Posterior cingulate gyrus (tissue), 11 donors: ENCODE measurements at places on chromosomes 3 and 15.

- no peak for DNase-seq
These were observed 129.8 kb upstream of the PHLDB2 start for GRCh38 chr3:111729087-111729846.

DNA sequence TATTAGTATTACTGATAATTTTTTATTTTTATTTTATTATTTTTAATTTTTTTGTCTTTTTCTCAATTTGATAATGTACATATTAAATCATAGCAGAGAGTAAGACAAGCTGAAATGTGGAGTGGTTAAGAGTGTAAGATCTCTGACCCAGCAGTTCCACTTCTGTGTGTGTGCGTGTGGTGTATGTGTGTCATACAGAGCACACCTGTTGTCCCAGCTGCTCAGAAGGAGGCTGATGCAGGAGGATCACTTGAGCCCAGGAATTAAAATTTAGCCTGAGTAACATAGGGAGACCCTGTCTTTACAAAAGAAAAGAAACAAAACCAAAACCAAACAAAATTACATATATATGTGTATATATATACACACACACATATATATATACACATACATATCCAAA lies 1.4 kb upstream of the CIDEC start:
- DNase-seq, result no peak

GRCh38 chr3:122215592-122216298 lies 32.3 kb downstream of the CASR start:
- no peak for DNase-seq

DNA sequence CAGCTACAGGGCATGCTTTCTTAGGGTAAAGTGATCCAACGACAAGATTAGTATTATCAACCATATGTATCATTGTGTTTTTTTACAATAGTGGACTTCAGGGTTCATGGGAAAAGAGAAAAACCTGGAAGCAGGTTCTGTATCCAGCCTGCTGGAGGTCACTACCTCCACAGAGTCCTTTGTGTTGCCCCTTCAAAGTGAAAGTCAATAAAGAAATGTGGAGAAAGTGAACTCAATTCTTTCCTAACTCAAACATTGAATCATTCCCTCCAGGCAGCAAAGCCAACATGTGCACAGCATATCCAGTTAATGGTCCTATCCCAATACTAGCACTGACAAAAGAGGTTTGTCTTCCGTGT lies 45.4 kb downstream of the FGF7 start:
- DNase-seq, result no peak

DNA sequence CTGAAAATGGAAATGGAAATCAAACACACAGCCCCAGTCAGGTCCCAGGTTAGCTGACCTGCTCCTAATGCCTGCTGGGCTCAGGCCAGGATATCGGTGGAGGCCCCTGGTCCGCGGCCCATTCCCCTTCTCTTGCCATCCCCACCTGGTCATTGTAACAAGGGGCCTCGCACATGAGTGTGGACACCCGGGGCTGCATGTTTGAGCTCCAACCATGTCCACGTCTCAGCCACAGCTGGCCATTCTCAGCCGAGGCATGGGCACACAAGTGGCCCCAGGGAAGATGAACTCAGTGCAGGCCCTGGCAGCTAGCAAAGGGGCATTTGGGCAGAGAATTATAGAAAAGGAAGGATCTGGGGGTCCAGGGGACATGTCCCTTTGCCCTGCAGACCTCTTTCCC lies 41.7 kb downstream of the FAM174B start:
- no peak for DNase-seq

DNA sequence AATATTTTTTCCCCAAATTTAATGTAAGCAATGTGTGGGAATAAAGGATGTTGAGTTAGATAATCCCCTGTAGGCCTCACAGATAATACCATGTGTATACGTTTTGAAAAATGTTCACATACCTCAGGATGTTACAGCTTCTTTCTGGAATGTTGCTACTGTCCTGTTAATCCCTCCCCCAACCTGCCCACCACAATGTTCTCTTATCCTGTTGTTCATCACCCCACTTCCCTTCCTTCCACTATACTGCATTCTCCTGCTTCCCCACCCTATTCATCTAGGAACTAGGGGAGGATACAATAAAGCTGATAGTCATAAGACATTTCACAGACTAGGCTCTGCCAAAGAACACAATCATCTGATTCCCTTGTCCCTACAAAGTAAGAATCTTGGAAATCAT lies 92.1 kb downstream of the IGF2BP2 start:
- DNase-seq, result no peak

DNA sequence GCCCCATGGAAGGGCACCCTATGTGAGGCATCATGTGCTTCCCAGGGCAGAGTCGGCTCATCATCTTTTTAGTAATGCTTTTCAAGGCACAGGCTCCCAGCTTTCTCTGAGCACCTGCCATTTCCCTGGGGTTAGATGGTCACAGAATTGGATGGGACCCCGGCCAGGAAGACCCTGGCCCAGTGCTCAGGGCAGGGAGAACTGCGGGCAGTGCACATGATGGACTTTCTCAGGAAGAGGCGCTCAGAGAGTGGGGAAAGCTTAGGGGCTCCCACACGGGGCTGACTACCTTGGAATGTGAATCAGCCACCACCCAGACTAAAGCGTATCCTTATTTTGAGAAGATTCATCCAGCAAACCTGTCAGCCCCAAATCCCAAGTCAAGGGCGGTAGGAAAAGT lies 16.5 kb upstream of the SKOR1 start:
- DNase-seq, result no peak

GRCh38 chr3:107273771-107274170 lies 103.5 kb upstream of the CCDC54 start:
- no peak for DNase-seq

DNA sequence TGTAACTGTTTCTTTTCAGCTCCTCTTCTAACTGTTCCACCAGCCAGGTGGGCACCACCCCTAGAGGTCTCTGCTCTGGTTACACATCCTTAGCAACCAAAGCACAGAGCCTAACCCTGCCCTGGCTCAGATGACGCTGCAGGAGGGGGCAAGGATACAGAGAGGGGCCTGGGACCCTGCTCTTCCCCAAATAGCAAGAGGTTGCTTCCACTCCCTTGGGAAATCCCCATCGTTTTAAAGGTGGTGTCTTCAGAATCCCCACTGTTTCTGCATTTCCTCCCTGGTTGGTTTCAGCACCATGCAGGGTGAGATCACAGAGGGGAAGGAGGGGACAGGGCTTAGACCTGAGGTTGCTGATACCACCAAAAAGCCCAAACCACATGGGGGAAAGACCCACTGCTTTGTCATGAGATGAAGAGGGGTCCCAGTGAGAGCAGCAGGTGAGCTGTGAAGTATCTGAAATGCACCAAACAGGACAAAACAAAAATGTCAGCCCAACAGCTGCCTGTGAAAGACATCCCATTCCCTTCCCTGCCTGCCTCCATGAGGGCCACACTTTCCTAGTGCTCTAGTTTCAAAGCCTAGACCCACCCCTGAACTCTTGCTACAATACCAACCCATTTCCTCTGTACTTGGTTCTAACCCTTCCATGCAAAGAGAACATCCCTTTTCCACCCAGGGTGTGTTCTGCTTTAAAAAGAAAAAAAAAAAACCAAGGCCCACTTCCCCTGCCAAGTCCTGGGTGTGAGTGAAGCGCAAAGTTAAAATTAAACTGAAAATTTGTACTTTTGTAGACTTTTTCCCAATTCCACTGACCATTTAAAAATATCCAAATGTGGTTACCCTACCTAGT lies 29.0 kb downstream of the ANP32A start:
- no peak for DNase-seq

DNA sequence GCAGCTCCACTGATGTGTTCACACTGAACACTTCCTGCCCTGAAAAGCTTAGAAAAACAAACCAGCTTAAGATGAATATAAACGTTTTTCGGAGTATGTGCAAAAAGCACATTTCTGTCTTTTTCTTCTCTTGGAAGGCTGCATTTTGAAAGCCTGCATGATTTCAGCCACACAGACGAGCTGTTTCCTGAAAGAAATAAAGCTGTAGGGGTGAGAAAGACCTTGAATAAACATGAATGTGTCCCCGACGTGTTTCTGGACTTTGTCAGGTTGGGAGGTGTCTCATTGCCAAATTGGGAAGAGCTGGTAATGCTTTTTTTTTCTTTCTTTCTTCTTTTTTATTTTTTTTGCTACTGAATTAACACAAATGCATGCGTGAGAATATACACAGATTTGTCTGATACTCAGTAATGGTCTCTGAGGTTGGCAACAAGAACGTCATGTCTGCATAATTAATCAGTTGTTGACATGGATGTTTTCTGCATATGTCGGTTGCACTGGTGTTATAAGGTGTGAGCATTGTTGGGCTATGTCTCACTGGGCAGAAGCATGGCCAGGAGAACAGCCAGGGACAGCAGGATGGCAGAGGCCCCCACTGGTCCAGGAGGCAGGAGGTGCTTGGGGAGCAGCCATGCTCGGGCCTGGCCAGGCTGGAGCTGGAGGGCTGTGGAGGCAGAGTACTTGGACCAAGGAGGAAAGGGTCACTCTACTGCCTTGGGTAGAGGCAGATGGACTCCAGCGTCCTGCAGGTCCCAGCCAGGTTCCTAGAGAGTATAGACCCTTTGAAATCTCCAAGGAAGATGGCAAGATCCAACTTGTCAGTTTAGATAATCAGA lies 39.0 kb downstream of the ADAMTSL3 start:
- DNase-seq, result no peak

DNA sequence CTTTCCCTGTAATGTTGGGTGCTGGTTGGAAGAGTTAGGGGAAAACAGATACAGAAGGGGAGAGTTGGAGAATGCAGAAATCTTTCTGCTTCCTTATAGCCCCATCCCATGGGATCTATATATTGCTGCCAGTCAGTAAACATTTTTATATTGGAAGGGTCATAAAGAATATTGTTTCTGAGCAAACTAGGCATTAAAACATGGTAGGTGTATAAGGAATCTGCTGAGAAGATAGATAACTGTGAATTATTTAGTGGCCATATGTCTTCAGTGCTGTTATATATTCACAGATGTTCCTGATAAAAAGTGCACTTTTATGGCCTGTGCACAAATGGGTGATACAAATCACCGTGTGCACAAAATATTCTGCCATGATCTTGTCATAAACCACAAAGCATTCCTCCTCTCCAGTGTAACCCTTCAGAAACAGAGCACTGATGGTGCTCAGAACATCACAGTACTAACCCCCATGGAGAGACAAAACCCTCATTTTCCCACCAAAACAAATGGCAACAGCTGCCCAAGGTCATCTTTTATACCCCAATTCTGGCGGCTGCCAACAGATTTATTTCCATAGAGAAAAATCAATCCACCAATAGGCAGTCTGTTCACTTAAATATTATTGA lies 269.3 kb downstream of the SLC9A9 start:
- DNase-seq, result no peak

DNA sequence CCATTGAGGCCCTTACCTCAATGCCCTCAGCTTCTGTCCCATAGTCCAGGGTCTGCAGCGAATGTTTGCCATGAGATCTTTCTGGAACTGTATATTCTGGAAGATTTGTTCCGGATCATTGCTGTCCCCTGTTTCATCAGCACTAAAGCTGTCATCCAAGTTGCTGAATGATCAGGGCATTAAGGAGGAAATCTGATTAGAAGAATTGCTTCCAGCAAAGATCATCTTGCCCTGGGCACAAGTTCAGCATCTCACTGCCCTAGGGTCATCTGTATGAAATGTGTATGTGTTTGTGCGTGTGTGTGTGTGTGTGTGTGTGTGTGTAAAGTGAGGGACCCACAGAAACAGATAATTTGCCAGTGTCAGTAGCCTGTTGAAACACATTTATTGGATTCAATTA lies 1.4 kb downstream of the TMC3 start:
- no peak for DNase-seq

- no peak for DNase-seq
These were observed 253.6 kb downstream of the MAGI1 start for GRCh38 chr3:65785065-65785645.
